Right forelimb (tissue), 1 donor: ENCODE measurements at places on chromosomes 5 and 9.

DNA sequence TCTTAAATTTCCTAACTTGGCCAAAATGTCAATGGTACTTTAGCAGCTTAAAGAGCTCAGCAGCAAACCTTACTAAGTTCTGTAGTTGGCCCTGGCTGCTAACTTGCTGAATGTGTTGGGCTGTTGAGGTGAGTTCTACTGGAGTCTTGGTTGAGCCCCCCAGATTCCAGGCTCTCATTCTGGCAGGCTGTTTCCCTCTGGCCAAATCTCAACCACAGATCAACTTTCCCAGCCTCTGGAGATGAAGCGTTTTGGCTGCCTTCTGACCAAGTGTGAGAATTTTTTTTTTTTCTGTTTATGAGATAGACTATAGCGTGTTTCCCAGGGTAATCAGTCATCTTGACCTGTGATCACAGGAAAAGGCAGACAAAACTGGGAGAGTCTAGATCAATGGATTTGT is 343.7 kb downstream of the EBF1 start:
- DNase-seq = no peak

DNA sequence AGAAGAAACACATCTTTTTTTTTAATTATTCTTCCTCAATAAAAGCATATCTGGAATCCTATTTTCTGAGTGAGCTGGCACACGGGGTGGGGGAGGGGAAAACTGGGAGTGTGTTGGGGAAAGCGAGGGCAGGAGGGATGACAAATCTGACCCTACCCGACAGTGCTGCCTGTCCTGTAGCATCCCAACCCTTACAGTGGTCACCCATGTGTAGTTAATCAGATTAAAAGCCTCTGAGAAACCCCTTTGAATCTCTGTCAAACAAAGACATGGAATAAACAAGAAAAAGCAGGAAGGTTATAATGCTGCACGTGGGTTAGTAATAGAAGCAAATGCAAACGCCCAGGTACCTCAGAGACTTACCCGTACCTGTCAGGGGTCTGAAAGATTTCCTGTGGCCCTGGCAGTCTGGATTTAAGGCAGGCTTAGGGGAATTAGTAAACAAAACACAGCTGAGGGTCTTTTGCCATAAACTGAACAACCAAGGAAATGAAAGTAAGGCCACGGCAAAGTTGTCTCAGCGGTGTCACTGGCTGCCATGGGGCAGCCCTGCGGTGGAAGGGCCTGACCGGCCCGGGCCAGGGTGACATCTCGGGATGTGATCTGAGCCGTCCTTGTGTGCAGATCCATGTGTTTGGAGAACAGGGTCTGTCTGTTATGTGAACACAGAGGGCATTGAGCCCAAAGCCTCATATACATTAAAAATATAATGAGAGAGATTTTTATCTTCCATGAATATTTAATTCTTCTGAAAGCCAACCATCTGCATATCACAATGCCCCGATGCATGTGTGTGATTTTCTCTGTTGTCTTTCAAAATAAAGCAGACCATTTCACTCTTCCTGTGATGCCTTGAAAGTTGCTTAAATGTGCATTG is 308.2 kb downstream of the ZNF608 start:
- DNase-seq = no peak

- no peak for DNase-seq
Measured at GRCh38 chr5:127826011-127826410, 122.8 kb downstream of the CCDC192 start.

GRCh38 chr5:157113002-157113401 is 4.2 kb upstream of the HAVCR2 start:
- no peak for DNase-seq
